Hypothalamus (tissue), 51 donors: ENCODE measurements at places on chromosomes 4 and X.

- no peak for DNase-seq
Measured at GRCh38 chrX:4710618-4711433, 997.4 kb upstream of the PRKX start.

DNA sequence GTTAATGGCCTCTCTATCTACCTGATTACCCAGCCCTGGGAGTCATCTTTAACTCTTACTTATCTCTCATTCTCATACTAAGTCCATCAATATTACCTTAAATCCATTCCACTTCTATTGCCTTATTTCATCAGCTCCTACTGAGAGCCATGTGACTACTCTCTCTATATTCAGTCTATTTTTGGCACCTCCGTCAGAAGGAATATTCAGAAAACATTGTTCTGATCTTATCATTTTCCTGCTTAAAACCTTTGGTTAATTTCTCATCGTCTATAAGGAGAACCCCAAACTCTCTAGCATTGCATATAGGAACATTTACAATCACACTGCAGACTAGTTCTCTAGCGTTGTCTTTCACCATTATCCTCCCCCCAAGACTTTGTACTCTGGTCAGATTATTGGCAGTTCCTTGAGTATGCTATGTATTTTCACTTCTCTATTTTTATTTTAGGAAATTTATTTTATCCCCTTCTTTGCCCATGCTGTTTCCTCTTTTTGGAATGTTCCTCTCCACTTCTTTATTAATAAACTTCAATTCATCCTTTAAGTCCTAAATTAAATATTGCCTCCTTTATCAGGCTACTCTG is 13.7 kb upstream of the AMMECR1 start:
- no peak for DNase-seq

DNA sequence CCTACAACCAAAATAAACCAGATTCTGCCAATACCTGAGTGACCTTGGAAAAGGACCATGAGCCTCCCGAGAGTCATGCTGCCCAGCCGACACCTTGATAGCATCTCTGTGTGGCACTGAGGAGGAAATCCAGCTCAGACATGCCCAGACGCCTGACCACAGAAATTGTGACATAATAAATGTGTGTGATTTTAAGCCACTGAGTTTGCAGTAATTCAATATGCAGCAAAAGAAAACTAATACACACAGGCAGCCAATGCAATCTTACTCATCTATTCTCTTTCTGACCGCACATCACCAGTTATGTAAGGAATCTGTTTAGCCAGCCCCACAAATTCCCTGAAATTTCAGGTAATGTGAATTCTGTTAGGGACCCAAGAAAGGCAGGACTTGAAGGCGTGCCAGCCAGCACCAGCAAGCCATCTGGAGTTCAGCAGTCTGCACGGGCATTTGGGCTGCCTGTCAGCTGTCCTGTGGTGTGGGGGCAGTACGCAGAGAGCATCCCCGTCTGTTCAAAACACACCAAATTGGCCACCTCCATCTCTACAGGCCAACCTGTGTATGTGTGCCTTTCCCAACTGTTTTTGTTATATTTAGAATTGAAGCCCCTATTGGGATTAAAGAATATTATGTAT is 176.4 kb downstream of the NLGN4X start:
- no peak for DNase-seq

GRCh38 chr4:8013976-8014726 is 74.5 kb upstream of the AFAP1 start:
- no peak for DNase-seq

GRCh38 chr4:113772319-113772718 is 10.8 kb upstream of the CAMK2D start:
- no peak for DNase-seq

GRCh38 chr4:83855044-83855443 is 319.1 kb downstream of the GPAT3 start:
- no peak for DNase-seq

GRCh38 chrX:108270739-108271396 is 167.4 kb downstream of the COL4A6 start:
- no peak for DNase-seq

DNA sequence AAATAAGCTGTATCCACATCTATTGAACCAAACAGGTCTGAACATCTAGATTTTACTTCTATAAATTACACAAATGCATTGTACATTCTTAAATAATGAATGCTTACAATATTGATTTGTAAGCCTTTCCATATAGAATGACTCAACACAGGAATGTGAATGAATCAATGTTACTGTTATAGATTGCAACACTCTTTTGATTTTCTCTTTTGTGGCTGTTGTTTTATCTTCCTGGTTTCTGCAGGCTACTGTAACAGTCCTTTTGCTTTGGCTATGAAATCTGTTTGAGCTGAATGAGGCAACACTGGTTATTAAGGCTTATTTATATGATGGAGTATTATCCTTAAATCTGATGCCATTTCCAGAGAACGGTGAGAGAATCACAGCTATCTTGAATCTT is 49.5 kb downstream of the GPR50 start:
- DNase-seq, result no peak

- no peak for DNase-seq
Measured at GRCh38 chr4:155818639-155819038, 47.4 kb downstream of the ASIC5 start.

DNA sequence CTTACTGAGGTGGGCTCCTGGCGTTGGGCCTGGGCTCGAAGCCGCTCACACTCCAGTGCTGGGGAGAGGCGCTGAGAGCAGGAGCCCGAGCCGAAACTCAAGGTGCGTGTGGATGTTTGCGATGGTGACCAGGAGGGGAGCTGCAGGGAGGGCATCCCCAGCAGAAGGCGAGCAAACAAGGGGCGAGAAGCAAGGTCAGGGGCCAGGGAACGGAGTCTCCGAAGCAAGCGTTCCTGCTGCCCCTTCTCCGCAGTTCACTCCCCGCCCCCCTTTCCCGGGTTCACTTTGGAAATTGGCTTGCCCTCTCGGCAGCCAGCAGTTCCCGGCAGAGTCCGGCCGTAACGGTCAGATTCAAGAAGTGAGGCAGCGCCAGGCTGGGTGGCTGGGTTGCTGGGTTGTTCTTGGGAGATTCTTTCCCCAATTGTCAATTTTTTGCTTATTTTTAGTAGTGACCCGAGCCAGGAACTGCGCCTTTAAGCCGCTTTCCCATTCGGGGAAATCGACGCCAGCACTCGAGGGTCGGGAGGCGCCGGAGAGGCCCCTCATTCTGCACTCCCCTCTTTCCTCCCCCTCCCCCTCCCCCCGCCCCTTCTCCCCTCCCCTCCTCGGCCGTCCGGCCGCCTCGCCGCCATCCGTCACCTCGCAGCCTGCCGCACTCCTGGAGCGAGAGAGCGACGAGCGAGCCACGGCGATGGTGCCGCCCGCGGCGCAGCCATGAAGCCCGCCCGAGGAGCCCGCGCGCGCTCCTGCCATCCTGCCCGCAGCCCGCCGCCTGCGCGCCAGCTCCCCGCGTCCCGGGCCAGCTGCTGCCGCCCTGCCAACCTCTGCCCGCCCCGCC is at the start of gene FRMPD3:
Gene FRMPD3 (plus strand): TSS at position 655 of the 838 bp plus-strand sequence. CDS start 76,937 bp downstream, outside the sequence.
- no peak for DNase-seq

- DNase-seq, result no peak
Measured at GRCh38 chr4:79317711-79318110, 8.2 kb downstream of the NAA11 start.

- no peak for DNase-seq
Measured at GRCh38 chr4:37881811-37882210, 9.1 kb upstream of the TBC1D1 start.

- DNase-seq, result no peak
Measured at GRCh38 chrX:102042372-102043325, 82.8 kb upstream of the TCEAL2 start.

GRCh38 chr4:1504595-1505500 is 98.6 kb upstream of the NKX1-1 start:
- DNase-seq, result no peak

GRCh38 chrX:115958687-115959359 is 211.7 kb upstream of the AGTR2 start:
- no peak for DNase-seq

DNA sequence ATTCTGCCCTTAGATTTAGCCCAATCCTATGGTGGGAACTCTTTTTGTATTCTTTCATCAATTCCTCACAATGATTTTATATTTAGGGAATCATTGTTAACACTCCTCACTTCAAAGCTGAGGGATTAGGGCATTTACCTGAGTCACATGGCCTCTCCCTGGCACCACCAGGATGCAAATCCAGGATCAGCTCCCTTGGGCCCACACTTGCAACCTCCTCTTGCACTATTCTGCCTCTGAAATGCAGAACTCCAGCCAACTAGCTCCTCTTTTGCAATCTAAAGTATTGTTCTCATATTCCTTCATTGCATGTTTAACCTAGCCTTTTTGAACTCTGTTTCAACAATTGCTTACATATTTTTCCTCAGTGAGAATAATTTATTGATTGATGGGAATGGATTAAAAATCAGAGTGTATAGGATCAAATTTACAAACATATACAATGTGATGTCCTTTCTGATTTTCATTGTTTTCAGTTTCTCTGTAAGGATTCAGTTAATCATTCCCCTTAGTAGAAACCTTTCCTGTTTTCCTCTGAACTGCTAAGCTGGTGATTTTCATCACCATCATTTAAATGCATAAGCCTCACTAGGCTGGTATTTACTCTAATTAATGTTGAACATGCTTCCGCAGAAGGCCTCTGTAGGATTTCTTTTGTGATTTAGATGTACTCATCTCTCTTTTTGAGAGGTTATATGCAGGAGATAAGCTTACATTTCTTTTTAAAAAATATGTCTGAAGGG is 3.3 kb upstream of the RELL1 start:
- no peak for DNase-seq

DNA sequence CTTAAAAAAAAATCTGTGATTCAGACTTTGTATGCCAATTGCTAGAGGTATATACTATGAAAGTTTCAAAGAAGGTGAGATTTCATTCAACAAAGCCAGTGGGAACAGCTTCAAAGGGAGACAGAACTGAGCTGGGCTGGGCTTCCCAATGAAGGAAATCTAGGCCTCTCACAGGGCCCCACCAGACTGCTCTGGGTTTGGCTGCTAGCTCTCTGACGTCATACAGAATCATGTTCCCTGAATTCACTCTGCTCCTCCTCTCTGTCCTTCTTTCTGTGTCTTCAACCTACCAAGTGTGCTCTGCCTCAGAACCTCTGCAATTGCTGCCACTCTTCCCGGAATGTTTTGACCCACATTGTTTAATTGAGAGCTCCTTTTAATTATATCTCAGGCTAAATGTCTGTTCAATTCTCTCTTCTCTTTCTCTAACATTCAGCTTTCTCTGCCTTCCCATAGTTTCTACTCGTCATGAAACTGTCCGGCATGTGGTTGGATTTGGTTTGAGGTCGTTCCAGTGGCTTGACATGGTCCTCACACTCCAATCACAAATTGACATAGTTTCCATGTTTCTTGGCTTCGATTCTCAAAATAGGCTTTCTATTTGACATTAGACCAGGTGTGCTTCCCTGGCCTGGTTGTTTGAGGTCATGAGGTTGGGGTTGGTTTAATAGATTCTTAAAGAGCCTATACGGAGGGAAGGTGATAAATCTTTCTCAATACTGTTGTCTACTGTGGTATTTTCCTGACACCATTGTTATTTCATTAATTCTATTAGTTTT is 282.1 kb upstream of the EMCN start:
- DNase-seq, result no peak

DNA sequence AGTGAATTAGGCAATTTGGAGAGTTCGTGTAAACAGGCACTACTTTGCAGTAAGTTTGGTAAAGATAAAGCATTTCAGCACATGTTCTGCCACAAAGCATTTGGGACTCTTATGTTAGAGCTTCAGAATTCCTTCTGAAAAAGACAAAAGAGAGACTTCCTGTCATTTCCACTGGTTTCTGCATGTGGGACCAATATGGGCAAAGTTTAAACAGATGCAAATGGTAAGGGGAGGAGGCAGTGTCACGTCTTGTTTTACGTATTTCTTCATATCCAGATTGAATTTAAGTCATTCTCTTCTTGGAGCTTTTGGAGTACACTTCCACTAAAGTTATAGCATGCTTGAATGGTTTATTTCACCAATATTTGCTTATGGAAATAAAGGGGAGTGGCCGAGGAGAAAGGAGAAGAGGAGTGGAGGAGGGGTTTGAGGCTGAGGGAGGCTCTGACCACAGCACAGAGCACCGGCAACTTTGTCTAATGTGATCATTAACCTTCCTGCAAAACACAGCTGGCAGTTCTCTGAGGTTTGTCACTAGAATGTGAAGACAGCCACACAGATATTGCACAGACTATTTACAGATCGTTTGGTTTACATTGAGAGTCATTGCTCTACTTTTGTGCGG is at the start of gene APELA:
Gene APELA (plus strand): TSS at position 479 of the 625 bp plus-strand sequence. CDS start 154 bp downstream, outside the sequence.
- no peak for DNase-seq

- DNase-seq, result no peak
Measured at GRCh38 chrX:72048510-72049455, 82.9 kb downstream of the RTL5 start.

DNA sequence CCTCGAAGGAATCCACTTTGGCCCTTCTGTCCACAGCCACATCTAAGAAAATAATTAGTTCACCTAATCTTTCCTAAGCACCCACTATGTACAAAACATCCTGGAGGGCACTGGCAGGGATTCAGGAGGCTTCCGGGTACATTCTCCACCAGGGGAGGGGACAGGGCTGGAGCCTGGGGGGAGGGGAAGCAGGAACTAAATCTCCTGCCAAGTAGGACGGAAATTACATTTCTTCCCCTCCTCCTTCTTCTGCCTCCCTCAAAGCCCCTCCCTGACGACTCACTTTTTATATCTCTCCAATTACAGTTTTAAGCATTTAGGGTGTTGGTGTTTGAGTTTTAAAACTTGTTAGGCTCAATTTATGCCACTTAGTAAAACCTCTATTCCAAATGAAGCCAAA is 203.1 kb downstream of the BCOR start:
- no peak for DNase-seq

GRCh38 chr4:4647041-4647440 is 105.2 kb upstream of the STX18 start:
- no peak for DNase-seq

GRCh38 chrX:119266364-119266995 is 30.4 kb downstream of the PGRMC1 start:
- DNase-seq, result peak; percentile 1

DNA sequence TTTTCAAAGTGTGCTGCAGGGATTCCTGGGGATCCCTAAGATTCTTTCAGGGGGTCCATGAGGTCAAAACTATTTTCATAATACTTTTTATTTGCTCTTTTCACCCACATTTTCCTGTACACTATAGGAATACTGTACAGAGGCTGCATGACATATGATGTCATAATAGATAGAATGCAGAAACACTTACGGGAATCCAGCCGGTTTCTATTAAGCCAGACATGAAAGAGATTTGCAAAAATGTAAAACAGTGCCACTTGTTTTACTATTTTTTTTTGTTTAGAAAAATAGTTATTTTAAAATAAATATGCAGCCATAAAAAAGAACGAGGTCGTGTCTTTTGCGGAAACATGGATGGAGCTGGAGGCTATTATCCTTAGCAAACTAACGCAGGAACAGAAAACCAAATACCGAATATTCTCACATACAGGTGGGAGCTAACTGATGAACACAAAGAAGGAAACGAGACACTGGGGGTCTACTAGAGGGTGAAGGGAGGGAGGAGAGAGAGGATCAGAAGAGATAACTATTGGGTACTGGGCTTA is 5.0 kb downstream of the ZFX start:
- DNase-seq, result no peak
